SK-N-DZ (cell line): ENCODE measurements at places on chromosomes 6 and 20.

DNA sequence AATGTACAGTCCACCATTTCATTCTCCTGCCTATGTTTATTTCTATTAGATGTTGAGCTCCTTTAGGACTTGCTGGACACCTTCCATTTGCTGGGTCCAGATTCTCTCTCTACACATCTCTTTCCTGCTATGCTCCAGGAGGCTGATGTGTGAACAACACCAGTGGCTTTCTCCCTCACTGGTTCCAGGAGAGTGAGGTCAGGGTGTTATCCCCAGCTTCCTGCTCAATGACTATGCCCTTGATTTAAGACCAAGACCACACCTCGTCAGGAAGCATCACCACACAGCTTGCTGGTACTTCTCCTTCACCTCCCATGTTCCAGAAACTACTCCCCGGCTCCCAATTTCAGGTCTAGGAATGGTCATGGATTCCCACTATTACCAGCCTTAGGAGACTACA is 31.3 kb upstream of the E2F3 start:
- no peak for DNase-seq

- DNase-seq = no peak
Measured at GRCh38 chr6:125157725-125158124, 4.2 kb downstream of the TPD52L1 start.

DNA sequence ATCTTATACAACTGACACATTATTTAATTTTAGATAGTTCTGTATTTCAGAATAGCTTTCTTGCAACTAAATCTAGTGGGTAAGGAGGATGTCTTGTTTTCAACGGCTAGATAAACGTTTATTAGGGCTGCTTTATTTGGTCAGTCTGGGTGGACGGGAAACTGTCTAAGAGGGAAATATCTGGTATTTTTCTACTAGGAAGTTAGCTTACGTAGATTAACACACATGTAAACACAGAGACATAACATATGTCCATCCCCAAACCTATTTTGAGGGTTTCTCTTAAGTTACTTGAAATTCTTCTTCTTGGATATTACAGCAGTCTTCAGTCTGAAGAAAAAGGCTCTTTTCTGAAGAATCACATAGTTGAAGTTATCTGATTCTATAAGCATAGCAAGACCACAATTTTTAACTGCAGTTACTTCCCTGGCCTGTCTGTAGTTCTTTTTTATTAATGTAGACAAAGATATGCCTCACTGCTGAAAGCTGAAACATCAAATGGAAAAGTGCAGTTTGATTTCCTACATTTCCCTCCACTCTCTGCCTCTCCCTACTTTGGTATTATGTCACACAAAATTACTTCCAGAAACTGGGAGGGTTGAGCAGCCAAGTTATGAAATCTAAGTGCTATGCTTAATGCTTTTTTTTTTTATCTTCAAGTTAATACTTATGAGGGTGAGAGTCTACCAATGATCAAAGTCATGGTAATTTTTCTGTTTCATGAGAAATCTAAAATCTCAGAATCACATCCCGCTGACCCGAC is 37.4 kb downstream of the PLAGL1 start:
- no peak for DNase-seq

DNA sequence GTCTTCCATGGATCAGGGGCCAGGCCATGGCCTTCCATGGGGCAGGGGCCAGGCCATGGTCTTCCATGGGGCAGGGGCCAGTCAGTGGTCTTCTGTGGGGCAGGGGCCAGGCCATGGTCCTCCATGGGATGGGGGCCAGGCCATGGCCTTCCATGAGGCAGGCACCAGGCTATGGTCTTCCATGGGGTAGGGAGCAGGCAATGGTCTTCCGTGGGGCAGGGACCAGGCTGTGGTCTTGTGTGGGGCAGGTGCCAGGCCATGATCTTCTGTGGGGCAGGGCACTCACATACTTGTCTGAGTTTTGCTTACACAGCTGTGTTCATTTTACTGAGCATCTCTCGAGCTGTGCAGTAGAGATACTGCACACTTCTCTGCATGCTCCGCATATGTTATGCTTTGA is 57.3 kb upstream of the THBS2 start:
- DNase-seq = no peak

DNA sequence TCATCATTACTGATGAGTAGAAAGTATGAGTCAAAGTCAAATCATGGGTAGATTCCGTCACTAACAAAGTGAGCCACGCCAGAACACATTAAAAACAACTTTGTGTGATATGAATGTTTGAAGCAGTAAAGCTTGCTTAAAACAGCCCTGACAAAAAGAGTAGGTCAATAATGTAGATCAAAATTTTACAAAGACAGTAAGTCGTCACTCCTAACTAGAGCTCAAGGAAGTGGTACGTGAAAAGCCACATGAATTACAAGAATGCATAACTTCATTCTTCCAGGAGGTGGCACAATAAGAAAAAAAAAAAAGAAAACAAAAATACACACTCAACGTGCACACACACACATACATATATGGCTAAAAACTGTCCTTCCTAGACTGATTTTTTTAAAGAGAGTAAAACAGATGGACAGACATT is 69.9 kb downstream of the HACE1 start:
- peak; percentile 17 for DNase-seq

GRCh38 chr20:52104546-52105441 is 86.8 kb downstream of the ZFP64 start:
- DNase-seq = peak; percentile 68

- DNase-seq = no peak
Measured at GRCh38 chr6:147772724-147773123, 264.2 kb downstream of the SAMD5 start.

DNA sequence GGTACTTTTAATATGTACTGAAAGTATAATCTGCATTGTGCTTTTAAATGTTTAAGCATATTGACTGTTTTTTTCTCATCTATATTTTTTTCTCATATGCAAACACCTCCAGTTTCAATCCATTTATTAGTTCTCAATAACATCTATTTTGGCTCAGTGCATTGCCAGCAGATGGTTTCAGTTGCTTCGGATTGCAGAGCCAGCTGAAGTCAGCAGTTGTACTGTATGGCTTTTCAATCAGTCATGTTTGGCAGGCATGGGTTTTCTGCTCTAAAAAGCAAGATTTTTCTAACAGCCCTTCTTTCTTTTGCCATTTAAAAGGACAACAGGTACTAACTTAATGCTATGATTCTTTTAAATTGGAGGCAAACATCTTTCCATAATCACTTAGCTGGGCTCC is 121.2 kb downstream of the CD109 start:
- no peak for DNase-seq

GRCh38 chr20:14832630-14833029 is 495.2 kb upstream of the FLRT3 start:
- DNase-seq = no peak

- no peak for DNase-seq
Measured at GRCh38 chr20:37615340-37616109, 78.3 kb upstream of the CTNNBL1 start.

DNA sequence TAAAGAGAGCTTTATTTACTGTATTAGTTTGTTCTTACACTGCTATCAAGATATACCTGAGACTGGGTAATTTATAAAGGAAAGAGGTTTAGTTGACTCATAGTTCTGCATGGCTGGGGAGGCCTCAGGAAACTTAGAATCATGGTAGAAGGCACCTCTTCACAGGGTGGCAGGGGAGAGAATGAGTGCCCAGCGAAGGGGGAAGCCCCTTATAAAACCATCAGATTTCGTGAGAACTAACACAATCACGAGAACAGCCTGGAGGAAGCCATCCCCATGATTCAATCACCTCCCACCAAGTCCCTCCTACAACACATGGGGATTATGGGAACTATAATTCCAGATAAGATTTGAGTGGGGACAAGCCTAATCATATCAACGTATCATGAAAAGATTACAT is 27.2 kb downstream of the ARID1B start:
- DNase-seq = no peak

DNA sequence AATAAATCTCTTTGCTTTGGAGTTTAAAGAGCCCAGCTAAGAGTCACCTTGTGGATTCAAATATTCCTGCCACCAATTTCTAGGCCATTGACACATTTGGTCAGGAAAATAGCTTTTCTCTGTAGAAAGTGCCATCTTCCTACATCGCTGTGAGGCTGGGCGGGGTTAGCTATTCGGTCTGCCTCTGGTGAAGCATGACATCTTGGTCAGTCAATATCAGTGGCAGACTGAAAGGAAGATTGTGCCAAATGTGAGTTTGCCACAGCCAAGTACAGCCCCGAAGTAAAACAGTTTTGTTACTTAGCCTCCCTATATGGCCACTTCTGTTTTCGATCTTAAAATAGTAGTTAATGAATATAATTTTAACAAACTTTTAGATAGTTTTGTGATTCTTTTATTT is 65.5 kb upstream of the FABP7 start:
- no peak for DNase-seq

DNA sequence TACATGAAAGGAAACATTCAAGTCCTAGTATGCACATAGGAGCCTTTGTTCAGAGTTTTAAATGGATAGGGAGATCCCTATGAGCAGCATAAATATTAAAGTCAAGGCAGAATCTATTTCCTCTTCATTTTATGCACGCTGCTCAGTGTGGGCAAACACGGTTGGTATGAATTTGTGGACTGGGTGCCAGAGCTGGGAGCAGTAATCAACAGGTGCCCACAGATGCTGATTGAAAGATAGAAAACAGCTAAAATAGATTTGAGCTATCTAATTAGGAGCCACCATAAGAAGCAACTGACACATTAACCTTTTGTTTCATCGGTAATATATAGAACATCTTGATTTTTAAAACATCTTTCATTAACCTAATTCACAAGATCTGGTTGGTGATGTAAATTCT is 175.5 kb downstream of the EYS start:
- DNase-seq = no peak

GRCh38 chr6:16031278-16031981 is 97.5 kb upstream of the MYLIP start:
- no peak for DNase-seq

- DNase-seq = no peak
Measured at GRCh38 chr6:11386323-11386722, 151.2 kb upstream of the TMEM170B start.

GRCh38 chr6:40485795-40486194 is 101.4 kb downstream of the LRFN2 start:
- no peak for DNase-seq

GRCh38 chr6:137740967-137741761 is 125.9 kb upstream of the TNFAIP3 start:
- DNase-seq = no peak

DNA sequence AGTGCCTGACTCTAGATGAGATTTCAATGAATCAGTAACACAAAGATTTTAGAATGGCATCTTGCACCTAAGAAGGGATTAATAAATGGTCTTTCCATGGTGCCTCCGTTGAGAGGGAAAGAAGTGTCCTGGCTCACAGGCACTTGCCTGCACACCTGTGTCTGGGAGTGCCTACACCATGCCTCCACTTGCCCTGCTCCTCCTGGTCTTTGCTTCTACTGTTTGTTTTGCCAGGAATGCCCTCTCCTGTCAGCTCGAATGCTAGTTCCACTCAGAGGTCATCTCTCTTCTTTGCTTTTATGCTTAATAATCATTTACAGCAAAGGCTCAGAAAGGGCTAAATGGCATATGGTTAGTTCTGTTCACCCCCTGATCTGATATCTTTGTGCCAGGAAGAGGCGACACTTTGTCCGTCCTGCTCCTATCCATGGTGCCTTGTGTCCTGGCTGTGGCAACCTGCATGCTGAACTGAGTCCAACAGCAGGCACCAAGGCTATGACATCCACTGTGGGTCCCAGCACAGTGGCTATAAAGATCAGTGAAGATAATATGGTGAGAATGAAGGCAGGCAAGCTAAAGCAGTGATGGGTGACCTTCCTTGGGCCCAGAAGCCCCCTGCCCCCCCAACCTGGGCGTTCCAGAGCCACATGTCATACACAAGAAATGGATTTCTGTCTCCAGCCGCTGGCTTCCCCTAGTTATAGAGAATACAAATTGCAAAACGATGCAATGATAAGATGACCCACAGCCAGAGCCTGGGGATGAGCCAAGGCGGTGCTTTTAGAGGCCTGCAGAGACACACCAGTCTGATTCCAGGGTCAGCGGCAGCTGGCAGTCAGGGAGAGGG is 1.4 kb downstream of the C6orf132 start:
- peak; percentile 65 for DNase-seq

DNA sequence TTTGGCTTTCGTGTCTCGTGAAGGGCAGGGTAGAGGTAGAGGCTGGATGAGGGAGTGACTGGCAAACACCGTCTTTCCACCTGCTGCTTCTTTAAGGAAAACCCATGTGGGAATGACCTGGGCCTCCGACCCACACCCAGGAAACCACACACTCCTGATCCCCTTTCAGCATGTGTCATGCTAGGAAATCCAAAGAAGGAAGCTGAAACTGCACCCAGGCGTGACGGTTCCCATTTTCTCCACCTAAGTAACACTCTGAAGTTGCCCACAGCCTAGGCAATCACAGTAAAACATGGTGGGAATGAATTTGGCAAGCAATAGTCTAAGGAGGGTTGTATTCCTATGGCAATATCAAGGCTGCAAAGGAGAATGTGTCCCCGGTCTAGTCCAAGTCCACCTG is 538.4 kb upstream of the NOX3 start:
- no peak for DNase-seq
